ENCODE measurements at places on chromosomes 11 and 22.

DNA sequence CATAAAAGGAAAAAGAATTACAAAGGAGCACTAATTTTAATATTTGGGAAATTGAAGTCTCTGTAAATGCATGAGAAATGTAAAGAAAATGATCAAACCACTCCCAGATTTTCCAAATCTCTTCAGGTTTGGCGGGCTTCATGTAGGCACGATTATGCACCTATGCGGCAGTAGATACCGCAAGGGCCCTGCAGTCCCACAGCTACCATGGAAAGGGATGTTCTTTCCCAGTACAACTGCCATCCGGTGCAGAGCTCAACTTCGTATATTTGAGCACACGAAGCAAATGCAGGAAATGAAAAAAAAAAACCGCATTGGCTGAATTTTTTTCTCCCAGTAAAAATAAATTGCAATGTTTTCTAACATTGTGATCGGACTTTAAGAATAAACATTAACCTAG is 1.4 kb downstream of the SLC17A6 start:
- no peak for DNase-seq

- no peak for DNase-seq
These were observed 13.5 kb upstream of the MUC6 start for GRCh38 chr11:1049911-1050580.

DNA sequence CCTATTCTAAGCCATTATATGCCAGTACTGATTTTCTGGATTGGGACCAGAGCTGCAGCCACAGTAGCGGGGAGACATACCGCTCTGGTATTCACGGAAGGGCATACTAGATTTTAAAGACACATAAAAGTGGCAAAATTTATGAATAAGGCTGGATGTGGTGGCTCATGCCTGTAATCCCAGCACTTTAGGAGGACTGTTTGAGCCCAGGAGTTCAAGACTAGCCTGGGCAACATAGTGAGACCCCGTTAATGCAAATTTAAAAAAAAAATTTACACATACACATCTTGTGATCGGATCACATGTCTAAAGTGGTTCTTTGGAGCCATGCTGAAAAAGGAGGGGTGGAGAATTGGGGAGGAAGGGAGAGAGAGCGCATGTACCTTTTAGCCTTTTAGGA is 9.0 kb downstream of the RPL27A start:
- DNase-seq = no peak

- no peak for DNase-seq
These were observed 160.2 kb downstream of the KIRREL3 start for GRCh38 chr11:126840201-126840886.

- DNase-seq = no peak
These were observed 126.3 kb upstream of the TIMP3 start for GRCh38 chr22:32674925-32675825.

DNA sequence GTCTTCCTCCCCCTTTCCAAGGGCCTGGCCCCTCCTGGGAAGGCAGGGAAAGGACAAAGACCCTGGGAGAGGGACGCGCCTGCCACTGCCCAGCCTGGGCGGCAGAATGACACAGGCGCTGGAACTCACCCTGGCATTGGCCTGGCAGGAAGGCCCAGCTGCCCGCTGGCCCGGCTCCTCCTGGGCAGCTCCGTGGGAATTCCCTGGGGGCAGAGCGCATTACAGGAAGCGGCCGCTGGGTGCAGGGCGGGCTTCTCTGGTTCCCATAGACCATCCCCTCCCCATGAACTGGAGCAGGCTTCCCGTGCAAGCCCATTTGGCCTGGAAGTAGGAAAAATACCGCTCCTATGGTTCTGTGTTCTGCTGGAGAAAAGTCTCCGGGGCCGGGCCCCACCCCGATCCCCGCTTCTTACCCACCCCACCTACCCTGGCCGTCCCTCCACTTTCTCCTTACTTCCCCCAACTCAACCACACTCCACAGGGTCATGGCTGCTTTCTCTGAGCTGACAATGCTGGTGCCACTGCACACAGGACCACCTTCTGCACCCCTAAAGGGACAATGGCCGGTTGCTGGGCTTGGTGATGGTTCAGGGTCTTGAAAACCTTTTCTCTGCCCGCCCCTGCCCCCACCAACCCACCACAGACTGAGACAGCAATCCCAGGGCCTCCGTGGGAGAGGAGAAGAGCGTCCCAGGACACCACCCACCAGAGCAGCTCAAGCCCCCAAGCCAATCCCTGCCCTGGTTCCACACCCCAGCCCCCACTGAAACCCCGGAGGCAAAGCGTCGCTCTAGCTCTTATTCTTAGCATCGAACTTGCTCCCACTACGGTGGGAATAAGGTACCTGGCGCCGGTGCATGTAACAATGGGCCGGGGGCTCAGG is 58.9 kb downstream of the LINC01488 start:
- no peak for DNase-seq

DNA sequence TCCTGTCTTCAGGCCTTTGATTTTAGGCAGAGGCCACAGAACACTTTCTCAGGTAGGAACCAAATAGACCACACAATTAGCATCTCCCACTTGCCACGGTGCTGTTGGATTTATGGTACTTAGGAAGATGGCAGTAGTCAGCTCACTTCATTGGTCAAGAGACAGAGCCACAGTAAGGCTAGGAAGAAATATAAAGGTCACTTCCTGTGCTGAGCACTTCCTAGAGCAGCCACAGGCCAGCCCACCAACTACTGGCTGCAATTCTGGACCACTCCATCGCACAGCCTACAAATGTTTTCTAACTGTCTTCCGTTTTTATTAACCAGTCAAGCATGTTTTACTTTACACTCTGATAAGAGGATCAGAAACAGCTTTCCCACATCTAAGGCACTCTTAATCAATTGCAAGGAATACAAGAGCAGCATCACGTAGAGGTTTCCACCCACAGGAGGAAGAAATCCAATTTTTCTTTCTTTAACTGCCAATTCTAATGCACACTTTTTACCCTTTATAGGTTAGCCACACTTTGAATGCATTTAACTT is 54.7 kb downstream of the ABTB2 start:
- DNase-seq = no peak

DNA sequence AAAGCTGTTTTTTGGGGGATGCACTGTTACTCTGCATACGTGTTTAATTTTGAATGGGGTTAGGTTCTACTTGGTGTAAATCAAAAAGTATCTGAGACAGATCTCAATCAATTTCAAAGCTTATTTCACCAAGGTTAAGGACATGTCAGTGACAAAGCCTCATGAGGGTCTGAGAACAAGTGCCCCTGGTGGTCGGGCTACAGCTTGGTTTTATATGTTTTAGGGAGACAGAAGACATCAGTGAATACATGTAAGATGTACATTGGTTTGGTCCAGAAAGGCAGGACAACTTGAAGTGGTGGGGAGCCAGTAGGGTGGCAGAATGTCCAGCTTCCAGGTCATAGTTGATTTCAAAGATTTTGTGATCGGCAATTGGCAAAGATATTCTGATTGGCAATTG is 262.9 kb downstream of the LUZP2 start:
- no peak for DNase-seq

GRCh38 chr11:20113149-20113438 is 47.2 kb downstream of the DBX1 start:
- no peak for DNase-seq

- DNase-seq = no peak
These were observed 4.1 kb upstream of the C22orf39 start for GRCh38 chr22:19451570-19451969.

DNA sequence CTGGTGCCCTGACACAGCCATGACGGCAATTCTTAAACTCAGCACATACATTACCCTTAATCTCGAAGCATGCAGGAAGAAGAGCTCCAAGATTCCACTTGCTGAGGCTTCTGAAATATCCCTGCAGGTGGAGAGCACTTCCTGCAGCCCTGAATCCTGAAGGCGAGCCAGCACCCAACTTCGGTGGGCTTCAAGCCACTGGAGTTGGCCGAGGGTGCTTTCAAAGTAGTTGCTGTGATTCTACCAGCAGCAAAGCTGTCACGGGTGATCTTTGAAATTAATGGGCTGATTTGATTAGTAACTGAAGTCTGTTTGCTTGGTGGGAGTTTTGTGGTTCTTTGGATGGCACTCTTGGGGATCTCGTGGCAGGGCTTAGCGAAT is 9.0 kb upstream of the FTH1 start:
- no peak for DNase-seq

DNA sequence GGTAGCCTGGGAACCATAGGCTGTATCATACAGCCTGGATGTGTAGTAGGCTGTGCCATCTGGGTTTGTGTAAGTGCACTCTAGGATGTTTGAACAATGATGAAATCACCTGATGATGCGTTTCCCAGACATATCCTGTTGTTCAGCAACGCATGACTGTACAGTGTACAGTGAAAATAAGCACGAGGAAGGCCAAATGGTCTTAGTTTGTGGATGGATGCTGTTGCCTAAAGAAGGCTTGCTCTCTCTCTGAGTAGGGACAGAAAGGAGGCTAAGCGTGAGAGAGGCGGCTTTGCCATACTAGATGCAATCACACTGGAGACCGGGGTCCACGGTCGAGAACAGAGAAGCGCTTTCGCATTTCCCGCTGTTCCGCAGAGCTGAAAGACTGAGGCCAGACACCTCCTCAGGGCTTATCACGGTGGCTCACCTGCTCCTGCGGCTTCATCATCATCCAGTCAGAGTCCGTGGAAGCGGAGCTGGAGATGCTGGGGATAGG is 27.6 kb upstream of the APLP2 start:
- DNase-seq = no peak

GRCh38 chr11:111696556-111696955 is 69.6 kb downstream of the PPP2R1B start:
- DNase-seq = no peak

- no peak for DNase-seq
These were observed 13.1 kb upstream of the TCF20 start for GRCh38 chr22:42283278-42284201.

- DNase-seq = no peak
These were observed 57.9 kb upstream of the FSHB start for GRCh38 chr11:30172883-30173311.

DNA sequence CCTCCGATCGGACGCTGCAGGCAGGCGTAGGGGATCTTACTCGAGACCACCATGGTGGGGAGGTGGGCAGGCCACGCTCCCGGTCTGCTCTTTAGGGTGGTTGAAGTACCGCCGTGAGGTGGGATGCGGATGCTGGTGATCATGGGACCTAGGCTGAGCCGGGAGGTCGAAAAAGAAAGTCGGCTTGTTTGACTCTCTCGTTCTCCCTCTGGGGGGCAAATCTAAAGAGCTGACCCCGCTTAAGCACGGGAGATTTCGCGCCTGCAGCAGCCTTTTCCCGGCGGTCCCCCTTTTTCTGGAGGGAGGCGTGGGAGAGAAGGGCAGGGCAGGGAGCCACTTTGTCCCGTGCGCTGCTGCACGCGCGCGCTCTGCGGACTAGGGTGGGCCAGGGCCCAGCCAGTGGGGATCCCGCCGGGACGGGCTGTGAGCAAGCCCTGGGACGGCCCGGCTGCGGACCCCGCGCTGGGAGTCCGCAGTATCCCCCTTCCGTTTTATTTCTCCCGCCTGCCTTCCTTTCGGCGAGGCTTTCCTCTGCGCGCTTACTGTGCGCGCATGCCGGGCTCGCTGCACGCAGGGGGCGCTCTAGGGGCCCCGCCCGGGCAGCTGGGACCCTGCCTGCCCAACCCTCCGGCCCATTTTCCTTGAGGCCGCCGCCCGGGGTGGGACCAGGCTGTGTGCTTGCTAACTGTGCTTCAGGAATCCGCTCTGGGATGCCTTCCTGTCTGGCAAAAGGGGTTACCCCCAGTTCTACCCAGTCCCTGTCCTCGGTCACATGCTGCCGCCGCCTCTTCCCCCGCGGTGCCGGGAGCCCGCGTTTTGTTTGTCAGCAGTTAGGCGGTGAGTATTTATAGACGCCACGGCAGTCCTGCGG is 81.0 kb downstream of the PRR5L start:
- no peak for DNase-seq

GRCh38 chr11:965206-965775 is 39.6 kb downstream of the AP2A2 start:
- no peak for DNase-seq

GRCh38 chr11:36469063-36469462 is 41.0 kb downstream of the TRAF6 start:
- no peak for DNase-seq

DNA sequence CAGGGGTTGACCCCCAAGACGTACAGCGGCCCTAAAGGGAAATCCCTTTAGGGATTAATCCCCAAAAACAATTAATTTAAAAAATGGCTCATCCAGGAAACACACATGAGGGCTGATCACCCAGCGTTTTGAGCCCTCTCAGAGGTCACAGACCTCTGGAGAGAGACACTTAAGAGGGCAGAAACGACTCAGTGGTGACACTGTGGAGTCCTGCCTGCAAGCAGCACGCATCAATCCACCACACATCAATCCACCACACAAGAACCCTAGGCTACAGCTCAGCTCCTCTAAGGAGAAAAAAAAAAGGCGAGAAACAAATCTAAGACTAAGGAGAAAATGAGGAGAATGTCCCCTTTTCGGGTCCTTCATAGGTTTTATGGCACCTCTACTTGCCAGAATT is 12.5 kb upstream of the SELENOH start:
- no peak for DNase-seq

DNA sequence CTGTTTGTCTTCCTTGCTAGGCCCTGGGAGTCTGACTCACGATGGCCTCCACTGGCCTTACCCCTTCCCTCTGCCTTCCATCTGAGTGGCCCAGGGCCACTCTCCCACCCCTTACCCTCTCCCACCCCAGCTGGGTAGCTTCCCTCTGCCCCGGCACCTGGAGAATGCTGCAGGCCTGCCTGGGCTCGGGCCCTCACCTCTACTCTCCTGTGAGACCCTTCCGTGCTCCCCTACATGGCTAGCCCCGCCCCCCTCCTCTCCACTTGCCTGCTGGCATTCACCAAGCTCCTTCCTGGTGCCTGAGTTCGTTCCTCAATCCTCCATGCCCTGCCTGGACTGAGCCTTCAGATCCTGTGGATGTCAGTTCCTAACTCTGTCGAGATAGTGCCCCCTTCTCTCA is 8.7 kb downstream of the RAB36 start:
- DNase-seq = no peak

DNA sequence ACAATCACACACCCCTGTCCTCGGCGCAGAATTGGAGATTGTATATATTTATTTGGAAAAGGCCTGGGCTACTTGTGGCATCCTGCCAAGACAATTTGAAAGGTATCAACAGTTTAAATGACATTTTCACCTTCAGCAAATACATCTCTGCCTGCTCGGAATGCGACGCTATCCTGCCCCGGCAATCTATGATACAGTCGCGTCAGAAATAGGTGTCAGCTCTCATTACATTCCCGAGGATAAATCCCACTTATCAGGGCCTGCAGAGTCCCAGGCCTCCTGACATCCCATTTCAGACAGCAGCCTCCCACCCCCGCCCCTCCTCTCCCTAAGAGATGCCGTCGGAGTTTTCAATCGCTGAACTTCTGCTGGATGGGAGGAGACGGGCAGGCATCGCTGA is 114.7 kb downstream of the BRD1 start:
- DNase-seq = no peak

DNA sequence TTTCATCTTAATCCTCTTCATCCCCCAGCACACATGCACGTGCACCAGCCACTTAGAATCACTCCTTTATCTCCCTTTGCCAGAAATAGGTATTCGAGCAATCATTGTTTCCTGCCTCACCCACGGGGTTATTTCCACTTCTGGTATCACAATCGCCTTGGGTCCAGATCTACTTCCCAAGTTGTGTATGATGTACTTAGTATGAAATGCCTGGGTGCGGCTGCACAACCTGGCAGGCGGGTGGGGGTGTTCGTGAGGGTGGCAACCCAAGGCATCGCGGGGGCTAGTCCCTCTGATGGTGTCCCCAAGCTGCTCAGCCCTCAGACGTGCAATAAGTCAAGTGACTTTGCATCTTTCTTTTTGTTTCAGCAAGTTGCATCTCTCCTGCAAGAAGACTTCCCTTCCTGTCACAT is 475.6 kb downstream of the MIAT start:
- DNase-seq = no peak

Data from activated CD4-positive, CD25-positive, alpha-beta regulatory T cell treated with anti-CD3 and anti-CD28 coated beads, Interleukin-2, amount 50 U/mL, for 16 hours (primary cell).